ENCODE measurements at places on chromosomes 7 and 10. TPM values are rescaled to one million over a fixed set of nuclear protein-coding genes. Genes with fewer than 3 reads are reported as not detected.

DNA sequence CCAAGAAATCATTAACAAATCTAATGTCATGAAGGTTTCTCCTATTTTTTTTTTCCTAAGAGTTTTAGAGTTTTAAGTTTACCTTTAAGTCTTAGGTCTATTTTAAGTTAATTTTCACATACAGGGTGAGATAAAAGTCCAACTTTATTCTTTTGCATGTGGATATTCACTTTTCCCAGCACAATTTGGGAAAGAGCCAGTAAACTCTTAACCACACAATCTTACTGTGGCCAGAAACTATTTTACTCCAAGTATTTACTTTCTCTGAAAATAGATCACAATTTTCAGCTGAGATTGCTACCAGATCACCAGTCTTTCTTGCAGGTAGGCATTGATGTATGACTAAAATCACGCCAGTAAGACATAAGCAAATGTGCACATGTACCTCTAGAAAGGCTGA is 728.5 kb downstream of the TNS3 start:
- no peak overlapping the region for H3K4me3 ChIP-seq
- H3K27ac ChIP-seq: no peak overlapping the region
- H3K36me3 ChIP-seq: no peaks in the 10 kb centered on the region
- peaks cover 5% of the 10 kb centered on the region for H3K4me1 ChIP-seq
- DNase-seq: no peak
- H3K27me3 ChIP-seq: no peaks in the 10 kb centered on the region

Gene OR13A1
- total RNA-seq: not detected

DNA sequence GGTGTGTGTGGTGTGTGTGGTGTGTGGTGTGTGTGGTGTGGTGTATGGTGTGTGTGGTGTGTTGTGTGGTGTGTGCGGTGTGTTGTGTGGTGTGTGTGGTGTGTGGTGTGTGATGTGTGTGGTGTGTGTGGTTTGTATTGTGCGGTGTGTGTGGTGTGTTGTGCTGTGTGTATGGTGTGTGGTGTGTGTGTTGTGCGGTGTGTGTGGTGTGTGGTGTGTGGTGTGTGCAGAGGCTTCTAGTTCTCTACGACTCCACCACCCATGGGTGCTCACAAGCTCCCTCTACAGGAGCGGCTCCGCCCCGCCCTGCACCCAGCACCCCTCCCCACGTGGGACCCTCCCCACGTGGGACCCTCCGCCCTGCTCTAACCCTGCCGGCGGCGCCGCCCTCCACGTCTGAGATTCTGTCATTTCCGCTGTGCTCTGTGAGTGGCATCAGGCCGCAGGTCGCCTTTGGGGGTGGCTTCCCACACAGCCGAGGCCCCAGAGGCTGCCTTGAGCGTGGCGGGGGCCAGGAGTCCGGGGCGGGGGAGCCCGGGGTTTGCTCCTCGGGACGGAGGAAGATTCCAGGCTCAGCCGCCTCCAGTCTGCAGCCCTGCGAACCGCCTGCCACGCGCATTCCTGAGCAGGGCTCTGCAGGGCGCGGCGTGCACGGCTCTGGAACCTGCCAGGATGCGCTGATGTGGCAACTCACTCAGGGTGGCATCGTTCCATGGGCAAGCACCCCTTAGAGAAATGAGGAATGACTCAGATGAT is 37.0 kb upstream of the DNAJB6 start:
- peaks cover 2% of the 10 kb centered on the region for H3K4me1 ChIP-seq
- no peak overlapping the region for H3K4me3 ChIP-seq
- no peak overlapping the region for H3K27ac ChIP-seq
- peak; percentile 33 for DNase-seq

DNA sequence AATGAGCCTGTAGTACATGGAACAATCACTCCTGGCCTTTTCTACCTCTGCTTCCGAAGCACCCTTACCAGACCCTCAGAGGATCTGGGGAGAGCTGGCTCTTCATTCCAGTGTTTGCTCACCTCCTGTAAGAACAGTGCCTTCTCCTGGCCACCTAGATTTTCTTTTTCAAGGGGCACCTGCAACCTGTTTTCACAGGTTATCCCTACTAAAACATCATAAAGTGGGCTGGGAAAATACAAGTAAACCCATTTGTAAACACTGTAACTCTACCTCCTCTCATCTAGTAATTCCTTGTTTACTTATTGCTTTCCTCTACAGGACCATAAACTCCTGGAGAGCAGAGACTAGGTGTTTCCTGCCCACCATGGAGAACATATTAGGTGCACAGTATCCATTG is 1.1 kb downstream of the PIK3AP1 start:
- peaks cover 16% of the 10 kb centered on the region for H3K27me3 ChIP-seq
- H3K36me3 ChIP-seq: no peaks in the 10 kb centered on the region
- H3K4me3 ChIP-seq: no peak overlapping the region
- H3K27ac ChIP-seq: no peak overlapping the region
- no peaks in the 10 kb centered on the region for H3K4me1 ChIP-seq

Gene IL6
- total RNA-seq: 22.1 TPM

Gene HMX3
- total RNA-seq: not detected

Gene PLAU
- 60.1 TPM for total RNA-seq
